WTC11 (cell line): ENCODE measurements at places on chromosomes 7 and 10.

GRCh38 chr7:111772716-111773115 is 210.4 kb upstream of the IMMP2L start:
- no peak for DNase-seq

DNA sequence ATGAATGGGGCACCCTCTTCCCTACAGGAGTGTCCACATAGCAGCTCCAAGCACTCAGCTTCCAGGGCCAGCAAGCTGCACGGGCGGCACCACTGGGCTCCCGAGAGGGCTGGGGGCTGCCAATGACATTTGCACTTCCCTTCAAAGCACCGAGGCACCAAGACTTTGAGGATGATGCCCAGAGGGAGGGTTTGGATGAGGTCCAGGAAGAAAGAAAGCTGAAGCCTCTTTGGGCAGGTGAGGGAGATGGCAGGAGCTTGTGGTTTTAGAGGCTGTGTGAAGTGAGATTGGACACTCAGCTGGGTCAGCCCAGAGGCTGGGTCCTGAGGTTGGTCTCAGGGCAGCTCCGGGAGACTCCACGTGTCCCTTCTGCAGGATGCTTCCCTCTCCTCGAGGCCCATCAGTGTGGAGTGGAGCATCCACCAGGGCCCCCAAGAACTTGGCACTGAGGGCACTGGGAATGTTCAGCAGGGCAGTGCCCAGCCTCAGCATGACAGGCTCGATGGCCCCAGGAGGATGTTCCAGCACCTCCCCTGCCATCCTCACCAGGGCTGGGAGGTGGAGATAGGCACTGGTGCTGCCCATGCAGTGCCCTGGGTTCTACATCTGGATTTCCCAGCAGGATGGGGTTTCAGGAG is 54.9 kb upstream of the IGFBP3 start:
- DNase-seq = no peak

DNA sequence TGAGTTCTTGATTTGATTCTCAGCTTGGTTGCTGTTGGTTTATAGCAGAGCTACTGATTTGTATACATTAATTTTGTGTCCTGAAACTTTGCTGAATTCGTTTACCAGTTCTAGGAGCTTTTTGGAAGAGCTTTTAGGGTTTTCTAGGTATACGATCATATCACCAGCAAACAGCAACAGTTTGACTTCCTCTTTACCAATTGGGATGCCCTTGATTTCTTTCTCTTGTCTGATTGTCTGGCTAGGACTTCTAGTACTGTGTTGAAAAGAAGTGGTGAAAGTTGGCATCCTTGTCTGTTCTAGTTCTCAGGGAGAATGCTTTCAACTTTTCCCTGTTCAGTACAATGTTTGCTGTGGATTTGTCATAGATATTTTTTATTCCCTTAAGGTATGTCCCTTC is 86.2 kb downstream of the PLXDC2 start:
- DNase-seq = no peak

- no peak for DNase-seq
Measured at GRCh38 chr10:112546474-112546873, 99.5 kb downstream of the VTI1A start.

DNA sequence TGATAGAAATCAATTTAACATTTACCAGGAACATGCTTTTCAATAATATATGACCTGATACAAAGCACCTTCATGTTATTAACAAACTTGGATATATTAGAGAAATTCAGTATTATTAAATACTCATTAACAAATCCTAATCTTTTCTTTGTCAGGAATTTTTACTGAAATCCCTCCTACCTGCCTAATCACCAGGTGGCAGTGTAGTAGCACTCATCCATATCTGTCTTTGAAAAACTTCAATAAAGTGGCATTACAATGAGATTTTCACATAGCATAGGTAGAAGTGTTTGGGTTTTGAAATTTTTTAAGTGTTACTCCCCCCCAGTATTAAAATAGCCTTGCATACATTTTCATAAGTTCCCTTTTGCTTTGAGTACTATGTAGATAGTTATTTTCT is 1246.6 kb upstream of the LRRN3 start:
- no peak for DNase-seq

DNA sequence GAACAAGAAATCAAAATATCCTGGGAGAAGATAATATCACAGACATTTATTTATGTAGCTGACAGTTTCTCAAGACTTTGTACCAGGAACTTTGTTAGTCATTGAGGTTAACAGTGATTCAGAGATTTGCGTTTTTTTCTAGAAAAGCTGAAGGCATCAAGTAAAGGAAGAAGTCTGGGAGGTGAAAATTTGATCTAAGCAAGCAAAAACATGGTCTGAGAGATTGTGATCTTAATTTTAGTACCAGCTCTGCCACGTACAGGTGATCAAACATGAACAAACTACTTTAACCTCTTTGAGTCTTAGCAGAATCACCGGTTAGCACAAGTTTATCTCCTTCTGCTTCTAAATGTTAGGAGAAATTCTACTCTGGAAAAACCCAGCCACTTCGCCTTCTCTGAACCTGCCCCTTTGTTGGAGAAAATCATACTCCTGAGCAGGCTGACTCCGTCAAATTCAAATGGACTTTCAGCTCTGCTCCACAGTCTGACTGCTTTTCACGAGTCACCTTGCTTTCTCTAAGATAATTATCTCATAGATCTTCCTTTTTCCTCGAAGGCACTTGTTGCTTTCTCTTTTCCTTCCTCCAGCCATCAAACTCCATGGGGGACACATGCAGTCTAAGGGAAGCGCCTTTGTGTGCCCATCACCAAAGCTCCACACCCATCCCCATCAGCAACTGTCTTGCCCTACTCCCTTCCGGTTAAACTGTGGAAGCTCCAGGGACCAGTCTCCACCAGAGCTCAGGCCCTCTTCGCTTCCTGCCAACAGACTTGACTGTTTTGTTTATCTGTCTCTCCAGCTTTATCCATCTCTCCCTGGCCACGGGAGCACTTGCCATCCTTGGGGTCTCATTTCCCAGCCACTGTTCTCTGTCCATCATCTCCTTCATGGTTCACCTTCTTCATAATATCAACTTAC is 86.3 kb downstream of the PRKCQ start:
- DNase-seq = no peak

- DNase-seq = no peak
Measured at GRCh38 chr10:22816298-22816653, 101.9 kb upstream of the PIP4K2A start.

DNA sequence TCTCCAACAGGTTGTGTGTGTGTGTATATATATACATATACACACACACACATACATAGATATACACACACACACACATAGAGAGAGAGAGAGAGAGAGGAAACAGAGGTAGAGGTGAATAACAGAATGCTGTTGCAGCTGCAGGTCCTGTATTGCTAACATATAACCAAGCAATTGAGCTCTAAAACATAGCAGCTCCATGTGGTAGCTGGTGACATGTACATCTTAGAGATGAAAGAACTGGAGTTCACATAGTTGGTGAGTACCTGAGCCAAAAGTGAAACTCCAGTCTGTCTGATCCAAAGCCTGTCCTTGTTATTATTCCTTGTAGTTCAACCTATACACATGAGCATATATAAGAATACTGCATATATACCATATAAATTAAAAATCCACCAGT is 152.9 kb upstream of the CSTF2T start:
- DNase-seq = no peak

DNA sequence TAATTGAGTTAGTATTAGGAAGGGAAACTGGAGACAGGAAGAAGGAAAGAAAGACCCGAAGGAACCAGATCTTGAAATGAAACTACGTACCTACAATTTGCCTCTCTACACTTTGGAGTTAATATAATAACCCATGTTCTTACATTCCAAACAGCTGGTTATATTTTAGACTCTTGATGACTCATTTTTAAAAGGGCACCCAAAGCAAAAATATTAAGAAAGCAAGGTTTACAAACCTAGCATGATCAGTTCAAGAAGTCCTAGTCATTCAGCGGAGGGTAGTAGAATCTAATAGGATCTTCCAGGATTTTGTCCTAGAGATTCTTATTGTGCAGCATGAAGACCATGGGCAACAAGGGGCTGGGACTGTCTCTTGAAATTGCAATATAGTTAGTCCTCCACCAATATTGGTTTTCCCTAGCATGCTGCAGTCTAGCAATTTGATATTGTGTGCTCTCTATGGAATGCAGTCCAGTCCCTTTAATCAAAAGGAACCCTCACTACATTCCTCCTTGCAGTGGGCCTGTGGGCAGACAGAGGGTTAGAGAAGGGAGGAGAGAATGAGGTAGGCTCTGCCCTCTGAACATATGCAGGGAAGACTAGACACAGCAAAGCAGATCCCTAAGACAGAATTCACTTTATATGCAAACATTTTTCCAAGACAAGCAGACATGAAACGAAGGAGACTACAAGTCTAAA is 230.3 kb downstream of the INHBA start:
- no peak for DNase-seq

DNA sequence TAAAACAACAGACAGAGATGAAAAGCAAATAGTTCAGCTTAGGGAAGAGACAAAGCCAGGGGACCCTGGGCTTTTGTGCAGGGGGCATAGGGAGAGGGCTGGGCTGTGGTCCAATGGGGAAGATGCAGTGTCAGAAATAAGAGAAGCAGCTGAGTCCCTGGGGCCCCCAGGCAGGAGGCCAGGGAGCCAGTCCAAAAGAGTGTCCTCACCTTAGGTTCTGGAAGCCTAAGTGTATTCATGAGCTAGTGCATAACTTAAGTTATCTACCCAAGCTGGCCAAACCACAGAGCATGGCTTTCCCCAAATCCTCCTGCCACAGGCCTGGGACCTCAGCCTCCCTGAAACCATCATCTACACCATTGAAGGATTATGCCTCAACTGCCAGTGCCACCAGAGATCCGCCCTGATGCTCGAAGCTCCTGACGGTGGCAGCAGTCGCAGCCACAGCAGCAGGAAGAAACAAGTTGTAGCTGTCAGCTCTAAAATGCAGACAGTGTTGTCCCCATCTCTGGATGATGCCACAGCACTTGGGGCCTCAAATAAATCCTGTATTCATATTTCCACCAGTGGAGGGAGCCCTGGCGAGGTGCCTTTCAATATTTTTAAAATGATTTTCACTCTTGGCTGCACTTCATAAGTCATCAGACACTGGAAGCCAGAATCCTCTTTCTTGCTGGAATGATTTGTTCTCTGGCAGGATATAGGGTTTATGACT is 574.6 kb downstream of the GRID1 start:
- no peak for DNase-seq

- peak; percentile 98 for DNase-seq
Measured at GRCh38 chr7:76166404-76167255, 35.1 kb upstream of the SRRM3 start.

- DNase-seq = no peak
Measured at GRCh38 chr7:38283809-38284208, 10.4 kb upstream of the TARP start.

DNA sequence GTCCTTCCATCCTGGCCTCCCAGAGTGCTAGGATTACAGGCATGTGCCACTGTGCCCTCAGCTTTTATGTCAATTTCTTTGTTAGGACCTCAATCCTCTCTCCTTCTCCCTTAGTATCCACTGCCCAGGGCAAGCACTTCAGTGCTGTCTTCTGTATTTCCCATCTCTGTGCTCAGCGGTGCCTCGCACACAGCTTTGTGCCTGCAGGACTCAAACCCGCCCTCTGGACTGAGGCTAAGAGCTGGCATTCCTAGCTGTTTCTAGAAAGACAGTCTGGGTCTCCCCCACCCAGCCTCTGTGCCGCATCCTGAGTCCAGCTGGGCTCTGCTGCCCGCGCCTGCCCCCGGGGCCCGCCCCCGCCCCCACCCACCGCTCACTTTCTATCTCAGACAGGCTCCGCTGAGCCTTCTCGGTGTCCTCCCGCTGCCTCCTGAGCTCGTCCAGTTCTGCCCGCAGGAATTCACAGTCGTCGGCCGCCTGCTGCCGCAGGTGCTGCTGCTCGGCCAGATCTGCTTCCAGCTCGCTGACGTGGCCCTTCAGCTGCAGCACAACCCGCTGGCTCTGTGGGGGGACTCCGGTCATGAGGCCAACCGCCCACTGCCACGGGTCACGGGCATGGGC is 67.3 kb downstream of the SPDYE5 start:
- DNase-seq = no peak

DNA sequence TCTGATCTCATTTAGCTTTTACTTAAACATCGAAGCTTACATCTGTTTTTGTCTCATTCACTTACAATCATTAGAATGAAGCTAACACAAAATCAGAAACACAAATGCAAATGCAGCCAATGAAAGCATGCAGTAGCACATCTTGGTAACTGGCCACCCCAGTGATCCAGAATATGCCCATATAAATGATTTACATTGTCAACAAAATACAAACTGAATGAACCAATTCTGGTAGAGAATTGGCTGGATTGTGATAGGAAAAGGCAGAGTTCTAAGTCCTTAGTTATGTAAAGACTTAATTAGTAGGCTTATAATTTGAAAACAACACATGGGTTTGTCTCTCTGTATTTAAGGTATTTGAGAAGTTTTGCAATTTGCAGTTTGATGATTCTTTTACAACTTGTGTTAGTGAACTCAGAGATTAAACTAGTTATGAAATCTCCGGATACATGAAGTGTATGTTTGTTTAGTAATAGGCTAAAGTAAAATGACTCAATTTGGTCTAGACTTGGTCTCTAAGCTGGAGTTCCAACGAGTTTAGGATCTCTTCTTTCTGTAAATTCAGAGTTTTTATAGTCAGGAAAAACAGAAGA is 21.2 kb downstream of the TECTB start:
- DNase-seq = no peak

DNA sequence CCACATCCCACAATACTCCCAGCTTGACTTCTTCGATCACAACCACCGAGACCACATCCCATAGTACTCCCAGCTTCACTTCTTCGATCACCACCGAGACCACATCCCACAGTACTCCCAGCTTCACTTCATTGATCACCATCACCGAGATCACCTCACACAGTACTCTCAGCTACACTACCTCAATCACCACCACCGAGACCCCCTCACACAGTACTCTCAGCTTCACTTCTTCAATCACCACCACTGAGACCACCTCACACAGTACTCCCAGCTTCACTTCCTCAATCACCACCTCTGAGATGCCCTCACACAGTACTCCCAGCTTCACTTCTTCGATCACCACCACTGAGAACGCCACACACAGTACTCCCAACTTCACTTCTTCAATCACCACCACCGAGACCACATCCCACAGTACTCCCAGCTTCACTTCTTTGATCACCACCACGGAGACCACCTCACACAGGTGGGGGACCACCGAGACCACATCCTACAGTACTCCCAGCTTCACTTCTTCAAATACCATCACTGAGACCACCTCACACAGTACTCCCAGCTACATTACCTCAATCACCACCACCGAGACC is 8.6 kb downstream of the MUC3A start:
- no peak for DNase-seq

DNA sequence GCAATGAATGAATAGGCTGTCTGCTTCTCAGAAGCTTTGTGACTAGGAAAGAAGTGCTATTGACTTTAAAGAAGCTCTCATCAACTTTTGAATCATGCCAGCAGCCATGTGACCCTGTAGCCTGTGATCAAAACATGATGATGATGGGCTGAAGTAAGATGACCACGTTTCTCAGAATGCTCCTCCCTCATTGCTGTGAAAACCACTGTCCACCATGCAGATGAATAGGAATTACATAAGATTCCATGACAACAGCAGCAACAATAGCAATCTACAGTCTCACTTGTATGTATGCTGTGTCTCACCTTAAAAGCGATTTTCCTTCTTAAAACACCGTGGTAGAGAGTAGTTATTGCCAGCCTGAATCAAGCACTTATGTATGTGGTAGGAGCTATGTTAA is 228.4 kb downstream of the TRIL start:
- no peak for DNase-seq
